Stimulated activated CD8-positive, alpha-beta memory T cell treated with anti-CD3 and anti-CD28 coated beads, Interleukin-2, amount 100 ng/mL, for 1 hour (primary cell): ENCODE measurements at places on chromosomes 12 and 14.

DNA sequence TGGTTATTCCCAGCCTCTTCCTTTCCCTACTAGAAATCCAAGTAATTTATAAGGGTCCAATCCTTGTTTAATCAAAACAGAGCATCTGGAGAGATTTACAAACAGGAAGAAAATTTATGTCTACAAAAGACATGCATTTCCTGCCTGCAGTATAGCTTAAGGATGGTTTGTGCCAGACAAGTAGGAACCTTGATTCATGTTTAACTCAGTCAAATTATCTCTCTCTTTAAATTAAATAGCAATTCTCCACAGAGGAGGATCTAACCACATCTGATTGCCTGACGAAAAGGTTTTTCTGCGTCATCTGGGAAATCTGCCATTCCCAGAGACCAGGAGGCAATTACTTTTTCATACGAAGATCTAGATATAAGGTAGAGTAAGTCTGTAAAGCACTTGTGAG, 105.2 kb downstream of the ZFC3H1 start:
- DNase-seq = no peak

DNA sequence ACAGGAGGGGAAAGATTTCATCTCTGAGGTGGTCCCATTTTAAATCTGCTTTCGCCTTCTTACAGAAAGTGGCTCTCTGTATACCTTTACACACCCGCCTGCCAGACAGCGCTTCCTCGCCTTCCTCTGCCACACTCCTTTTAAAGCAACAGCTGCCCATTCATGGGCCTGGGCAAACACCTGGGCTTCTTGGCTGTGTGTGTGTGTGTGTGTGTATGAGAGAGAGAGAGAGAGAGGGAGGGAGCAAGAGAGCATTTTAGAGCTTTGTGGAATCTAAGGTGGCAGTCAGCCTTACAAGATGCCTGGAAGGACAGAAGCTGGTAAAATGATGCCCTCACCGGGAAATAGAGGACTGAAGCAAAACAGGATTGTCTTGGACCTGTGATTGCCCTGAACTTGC, 20.0 kb downstream of the PTHLH start:
- DNase-seq = no peak

- no peak for DNase-seq
Observed at GRCh38 chr14:77267937-77268699, 2.9 kb downstream of the NGB start.

DNA sequence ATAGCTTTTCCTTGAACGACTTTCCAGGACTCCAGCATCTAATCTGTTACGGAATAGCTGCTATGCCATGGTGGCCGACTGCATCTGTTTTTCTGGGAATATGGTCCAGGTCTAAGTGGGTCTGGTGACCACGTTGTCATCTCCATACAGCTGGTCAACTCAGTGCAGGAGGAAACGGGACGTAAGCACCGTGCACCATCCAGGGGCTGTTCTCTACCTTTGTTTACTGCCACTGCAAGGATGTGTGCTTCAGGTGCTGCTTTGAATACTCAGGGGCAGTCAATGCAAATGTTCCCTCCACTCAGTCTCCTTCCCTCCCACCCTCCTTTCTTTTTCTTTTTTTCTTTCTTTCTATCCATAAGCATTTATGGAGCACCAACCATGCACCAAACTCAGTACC, 648.2 kb downstream of the VRK1 start:
- DNase-seq = no peak

DNA sequence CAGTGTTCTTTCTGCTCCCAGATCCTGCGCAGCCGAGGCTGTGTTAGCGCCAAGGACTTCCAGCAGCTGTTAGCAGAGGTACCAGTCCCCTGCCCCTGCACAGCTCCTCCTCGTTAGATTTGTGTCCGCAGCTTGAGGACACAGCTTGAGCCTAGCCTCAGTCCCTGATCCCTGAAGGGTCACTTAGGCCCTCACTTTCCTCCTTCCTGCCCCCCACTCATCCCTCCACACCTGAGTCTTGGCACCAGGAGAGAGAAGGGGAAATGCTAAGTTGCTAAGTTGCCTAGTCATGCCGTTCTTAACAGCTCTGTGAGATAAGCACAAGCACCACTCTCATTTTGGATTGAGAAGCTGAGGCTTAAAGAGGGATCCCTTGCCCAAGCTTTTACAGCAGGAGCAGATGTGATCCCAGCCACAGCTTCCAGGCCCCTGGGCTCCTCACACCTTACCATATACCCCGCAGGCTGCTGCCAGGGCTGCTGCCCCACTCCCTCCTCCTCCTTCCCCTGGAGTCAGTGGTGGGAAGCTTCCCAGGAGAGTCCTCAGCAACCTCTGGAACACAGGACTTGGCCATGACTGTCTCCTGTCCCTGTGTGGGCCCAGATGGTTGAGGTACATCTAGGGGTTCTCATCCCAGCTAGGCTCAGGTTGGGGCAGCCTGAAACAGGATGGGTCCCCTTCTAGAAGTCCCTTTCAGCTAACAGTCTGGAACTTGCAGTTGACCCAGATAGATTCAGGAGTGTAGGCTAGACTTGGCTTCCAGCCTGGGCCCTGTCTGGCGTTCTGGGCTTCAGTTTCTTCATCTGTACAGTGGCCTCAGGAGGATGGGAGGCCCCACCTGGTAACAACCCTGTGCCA, 975 bp downstream of the OGFOD2 start:
- DNase-seq = no peak
